ENCODE measurements at places on chromosomes 5 and 9. TPM values are rescaled to one million over a fixed set of nuclear protein-coding genes. Genes with fewer than 3 reads are reported as not detected.

The ANKRD20A1 gene
- total RNA-seq, result 0.97 TPM

The FOXD4L4 gene
- not detected for total RNA-seq

The DBN1 gene
- total RNA-seq, result 153 TPM

The CFAP157 gene
- not detected for total RNA-seq

The MEGF10 gene
- not detected for total RNA-seq

The STC2 gene
- total RNA-seq, result 36.6 TPM

DNA sequence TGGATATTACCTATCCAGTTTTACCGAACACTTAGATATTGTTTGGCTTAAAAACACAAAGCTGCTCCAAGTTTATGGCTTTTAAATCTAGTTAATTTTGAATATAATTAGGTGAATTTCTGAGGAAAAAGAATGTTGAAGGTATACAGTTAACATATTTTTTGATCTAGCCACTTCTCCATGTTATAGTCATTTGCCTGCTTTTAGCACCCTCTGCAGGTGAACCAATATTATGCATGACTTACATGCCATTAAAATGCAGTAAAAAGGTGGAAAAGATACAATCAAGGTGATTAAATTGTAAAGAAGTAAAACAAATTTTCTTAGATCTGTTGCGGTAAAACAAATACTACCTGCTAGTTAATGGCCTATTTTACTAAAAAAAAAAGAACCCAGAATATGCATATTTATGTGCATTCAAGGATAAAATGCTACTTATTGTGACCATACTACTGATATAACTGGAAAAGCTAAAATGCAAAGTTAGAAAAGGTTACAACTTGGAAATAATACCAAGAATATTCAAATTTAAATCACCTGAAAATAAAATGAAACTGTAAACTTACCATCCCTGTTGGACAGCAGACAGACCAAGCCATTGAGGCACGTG, 132.1 kb downstream of the AP3B1 start:
- peak; percentile 18 for DNase-seq

DNA sequence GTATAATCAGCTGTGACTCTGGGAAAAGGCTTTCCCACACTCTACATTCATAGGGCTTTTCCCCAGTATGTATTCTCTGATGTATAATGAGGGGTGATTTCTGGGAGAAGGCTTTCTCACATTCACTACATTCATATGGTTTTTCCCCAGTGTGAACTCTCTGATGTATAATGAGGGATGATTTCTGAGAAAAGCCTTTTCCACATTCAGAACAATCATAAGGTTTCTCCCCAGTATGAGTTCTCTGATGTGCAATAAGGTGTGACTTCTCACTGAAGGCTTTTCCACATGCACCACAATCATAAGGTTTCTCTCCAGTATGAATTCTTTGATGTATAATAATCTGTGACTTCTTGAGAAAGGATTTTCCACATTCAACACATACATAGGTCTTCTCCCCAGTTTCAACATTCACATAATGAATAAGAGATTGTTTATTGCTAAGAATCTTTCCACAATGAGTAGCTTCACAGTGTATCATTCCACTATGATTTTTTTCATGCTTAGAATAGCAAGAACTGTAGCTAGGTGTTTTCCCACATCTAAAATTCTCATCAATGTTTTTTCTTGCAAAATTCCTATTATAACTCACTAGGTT, 26.7 kb upstream of the ZNF300 start:
- DNase-seq, result no peak

- DNase-seq, result no peak
Measured at GRCh38 chr5:137217599-137218200, 281.4 kb downstream of the SPOCK1 start.

- DNase-seq, result no peak
Measured at GRCh38 chr9:21121079-21121478, 20.6 kb downstream of the IFNW1 start.

GRCh38 chr9:107484117-107484723, 5.3 kb downstream of the KLF4 start:
- DNase-seq, result peak; percentile 78

DNA sequence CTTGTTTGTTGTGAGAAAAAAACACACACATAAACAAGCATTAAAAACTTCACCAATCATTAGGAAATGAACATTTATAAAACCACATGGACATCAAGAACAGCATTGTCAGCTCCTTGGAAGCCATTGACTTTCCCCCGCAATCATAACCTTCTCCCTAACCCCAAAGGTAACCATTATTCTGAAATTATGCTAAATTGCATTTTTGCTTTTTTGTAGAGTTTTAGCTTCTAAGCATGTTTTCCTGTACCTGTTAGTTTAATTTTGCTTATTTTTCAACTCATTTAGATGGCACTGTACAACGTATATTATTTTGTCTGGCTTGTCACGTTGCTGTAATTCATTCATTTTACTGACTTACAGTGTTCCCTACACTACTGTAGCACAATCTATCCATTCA, 36.8 kb downstream of the PDE6A start:
- no peak for DNase-seq

DNA sequence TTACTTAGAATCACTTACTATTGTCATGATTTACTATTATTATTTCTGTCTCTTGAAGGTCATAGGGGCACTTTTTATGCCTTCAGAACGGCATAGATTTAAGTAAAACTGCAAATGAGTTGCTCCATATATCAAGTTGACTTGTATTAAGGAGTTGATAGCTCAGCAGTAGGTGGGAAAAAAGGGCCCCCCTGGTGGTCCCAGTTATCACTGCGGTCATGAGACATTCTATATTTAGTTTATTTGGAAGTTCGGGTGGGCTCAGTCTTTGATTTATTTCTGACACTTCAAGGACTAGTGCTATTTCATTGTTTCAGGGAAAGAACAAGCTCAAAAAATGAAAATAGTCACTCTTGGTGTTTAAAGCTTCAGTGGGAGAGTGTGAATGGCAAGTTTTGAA, 159.3 kb downstream of the SLC24A2 start:
- no peak for DNase-seq

DNA sequence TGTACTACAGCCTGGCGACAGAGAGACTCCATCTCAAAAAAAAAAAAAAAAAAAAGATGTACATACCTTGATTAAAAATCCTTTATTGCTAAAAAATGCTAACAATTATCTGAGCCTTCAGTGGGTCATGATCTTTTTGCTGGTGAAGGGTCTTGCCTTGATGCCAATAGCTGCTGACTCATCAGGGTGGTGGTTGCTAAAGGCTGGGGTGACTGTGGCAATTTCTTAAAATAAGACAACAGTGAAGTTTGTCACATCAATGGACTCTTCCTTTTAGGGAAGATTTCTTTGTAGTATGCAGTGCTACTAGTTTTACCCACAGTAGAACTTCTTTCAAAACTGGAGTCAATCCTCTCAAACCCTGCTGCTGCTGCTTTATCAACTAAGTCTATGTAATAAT, 33.9 kb upstream of the OTULINL start:
- no peak for DNase-seq
